Adipocyte (in vitro differentiated cells): ENCODE measurements at places on chromosomes 4 and X.

GRCh38 chr4:185020293-185020808 lies 2.1 kb downstream of the HELT start:
- DNase-seq = no peak

- DNase-seq = no peak
Observed at GRCh38 chrX:153019166-153019565, 25.2 kb upstream of the PNMA5 start.

- no peak for DNase-seq
Observed at GRCh38 chr4:105896461-105896942, 1.2 kb downstream of the NPNT start.

DNA sequence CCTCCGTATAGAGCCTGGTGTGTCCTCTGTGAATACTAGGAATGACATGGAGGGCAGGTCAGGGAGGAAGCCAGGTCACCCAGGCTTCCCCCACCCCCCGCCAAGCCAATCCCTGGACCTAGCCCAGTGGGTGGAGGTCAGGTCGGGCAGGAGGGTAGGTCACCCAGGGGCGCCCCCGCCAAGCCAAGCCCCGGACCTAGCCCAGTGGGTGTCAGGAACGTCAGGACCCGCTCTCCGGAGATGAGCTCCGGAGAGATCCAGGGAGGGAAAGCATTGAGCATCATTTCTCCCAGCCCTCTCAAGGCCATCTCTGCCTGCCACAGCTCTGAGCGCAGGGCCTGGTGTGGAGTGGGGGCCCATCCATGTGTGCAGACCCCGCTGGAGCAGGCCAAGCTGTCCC lies 48.6 kb downstream of the WFS1 start:
- no peak for DNase-seq

DNA sequence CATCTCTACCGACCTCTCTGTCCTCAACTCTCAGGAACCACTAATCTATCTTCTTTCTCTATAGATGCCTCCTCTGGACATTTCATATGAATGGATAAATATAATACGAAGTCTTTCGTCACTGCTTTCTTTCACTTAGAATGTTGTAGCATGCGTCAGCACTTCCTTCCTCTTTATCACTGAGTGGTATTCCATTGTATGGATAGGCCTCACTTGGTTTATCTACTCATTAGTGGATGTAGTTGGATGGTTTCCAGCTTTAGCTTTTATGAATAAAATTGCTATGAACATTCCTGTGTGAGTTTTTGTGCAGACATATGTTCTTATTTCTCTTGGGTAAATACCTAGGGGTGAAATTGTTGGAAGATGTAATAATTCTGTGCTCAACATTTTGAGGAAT lies 528.2 kb upstream of the FAT1 start:
- DNase-seq = no peak

DNA sequence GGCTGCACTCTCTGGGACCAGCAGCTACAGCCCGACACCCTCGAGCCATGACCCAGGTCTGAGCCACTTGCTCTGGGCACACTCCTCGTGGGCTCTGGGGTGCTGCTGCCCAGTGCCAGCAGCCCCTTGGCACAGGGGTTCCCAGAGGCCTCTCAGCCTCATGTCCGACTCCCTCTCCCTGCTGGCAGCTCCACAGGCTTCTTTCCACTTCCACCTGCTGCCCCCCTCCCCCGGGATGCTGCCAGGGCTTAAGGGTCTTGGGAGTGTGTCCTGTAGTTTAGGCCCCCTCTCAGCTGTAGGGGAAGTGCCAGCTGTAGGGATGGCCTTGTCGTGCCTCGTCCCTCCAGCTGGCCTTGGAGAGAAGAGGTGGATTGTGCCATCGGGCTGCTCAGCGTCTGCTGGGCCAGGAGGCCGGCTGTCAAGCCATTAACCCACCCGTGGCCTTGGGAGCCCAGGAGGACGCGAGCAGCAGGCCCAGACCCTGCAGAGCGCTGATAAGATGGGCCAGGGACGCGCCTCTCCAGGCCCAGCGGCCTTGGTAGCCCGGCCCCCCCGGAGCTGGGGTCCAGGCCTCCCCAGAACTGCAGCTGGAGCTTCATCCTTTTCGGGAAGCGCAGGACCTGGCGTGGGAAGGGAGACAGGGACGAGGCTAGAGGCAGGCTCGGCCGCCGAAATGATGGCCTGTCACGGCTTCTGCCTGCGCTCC lies 1.0 kb upstream of the USP27X start:
- DNase-seq = no peak

- DNase-seq = no peak
Observed at GRCh38 chrX:103550415-103551051, 31.2 kb upstream of the RAB40A start.
